ENCODE measurements at places on chromosomes 1 and 21.

- no peak overlapping the region for H3K4me3 ChIP-seq
- H3K4me1 ChIP-seq = peaks cover 2% of the 10 kb centered on the region
- H3K36me3 ChIP-seq = no peaks in the 10 kb centered on the region
- no peak for DNase-seq
- H3K27me3 ChIP-seq = no peaks in the 10 kb centered on the region
- H3K27ac ChIP-seq = no peak overlapping the region
Observed at GRCh38 chr1:6472391-6472790, 6.4 kb upstream of the TNFRSF25 start.

DNA sequence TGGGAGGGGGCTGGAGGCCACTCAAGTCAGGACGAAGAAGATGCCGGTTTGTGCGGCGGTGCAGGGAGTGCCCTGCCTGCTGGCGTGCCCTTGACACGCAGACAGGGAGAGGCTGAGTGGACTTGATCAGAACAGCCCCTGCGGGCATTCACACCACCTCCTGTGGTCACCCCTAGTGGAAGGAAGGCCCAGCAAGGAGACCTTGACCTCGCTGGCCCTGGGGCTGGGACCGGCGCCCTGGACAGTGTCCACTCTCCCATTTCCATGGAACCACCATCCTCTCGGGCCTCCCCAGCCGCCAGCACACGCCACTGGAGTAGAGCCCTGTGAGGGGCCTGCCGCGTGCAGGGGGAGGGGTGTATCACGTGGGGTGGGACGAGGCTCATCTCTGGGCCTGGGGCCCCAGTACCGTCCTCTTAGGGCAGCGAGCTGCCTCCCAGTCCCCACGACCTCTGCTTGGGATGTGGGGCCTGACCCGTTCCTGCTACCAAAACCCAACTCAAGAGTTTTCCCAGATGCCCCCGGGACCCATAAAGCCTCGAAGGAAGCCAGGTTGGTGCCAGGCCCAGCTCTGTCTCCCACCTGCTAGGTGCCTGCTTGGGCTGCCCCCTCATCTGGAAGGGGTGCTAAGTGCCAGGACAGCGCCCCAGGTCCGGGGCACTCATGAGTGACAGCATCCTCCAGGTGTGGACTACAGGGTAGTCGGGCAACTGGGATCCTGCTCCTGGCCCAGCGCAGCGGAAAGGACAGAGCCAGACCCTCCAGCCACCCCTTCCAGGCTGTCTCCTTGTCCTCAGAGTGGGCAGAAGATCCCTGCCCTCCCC is 62.8 kb downstream of the SLX9 start:
- H3K4me3 ChIP-seq = no peak overlapping the region
- 0 out of 2 replicates have a peak, but pooled peaks cover 7% of the 10 kb centered on the region for H3K4me1 ChIP-seq
- H3K27ac ChIP-seq = no peak overlapping the region
- no peak for DNase-seq
- no peaks in the 10 kb centered on the region for H3K27me3 ChIP-seq

DNA sequence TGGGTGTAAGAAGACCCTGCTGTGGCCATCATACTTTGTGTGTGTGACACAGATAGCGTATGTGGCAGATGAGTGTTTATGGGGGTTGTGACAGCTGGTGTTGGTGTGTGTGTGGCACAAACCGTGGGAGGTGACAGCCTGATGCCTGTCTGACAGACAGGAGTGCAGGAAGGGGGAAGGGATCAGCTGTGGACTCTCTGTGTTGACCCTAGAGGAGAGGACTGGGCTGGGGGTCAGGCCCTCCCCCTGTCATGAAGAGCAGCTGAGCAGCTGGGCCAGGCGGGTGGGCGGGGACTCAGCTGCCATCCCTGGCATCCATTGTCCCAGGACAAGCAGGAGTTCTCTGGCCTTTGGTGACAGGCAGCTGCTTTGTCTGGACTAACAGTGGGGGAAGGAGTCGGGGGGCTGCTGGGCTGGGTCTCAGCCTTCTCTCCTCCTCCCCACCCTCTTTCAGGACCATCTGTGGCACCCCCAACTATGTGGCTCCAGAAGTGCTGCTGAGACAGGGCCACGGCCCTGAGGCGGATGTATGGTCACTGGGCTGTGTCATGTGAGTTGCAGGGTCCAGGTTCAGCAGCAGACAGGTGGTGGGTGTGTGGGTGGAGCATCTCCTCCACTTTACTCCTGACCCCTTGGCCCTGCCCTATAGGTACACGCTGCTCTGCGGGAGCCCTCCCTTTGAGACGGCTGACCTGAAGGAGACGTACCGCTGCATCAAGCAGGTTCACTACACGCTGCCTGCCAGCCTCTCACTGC is 2.3 kb downstream of the PLK3 start:
- H3K36me3 ChIP-seq = peaks cover 49% of the 10 kb centered on the region
- peaks cover 38% of the 10 kb centered on the region for H3K4me1 ChIP-seq
- no peaks in the 10 kb centered on the region for H3K27me3 ChIP-seq

- no peak overlapping the region for H3K27ac ChIP-seq
- DNase-seq = no peak
- H3K4me3 ChIP-seq = peak overlapping the region; percentile 17
- H3K27me3 ChIP-seq = no peaks in the 10 kb centered on the region
- peaks cover 3% of the 10 kb centered on the region for H3K36me3 ChIP-seq
- no peaks in the 10 kb centered on the region for H3K4me1 ChIP-seq
Observed at GRCh38 chr1:84687714-84688462, 2.4 kb downstream of the SSX2IP start.

GRCh38 chr1:110760321-110760720 is 85.6 kb upstream of the KCNA3 start:
- no peaks in the 10 kb centered on the region for H3K27me3 ChIP-seq
- no peak overlapping the region for H3K4me3 ChIP-seq
- peak; percentile 14 for DNase-seq

- no peaks in the 10 kb centered on the region for H3K36me3 ChIP-seq
- H3K27me3 ChIP-seq = no peaks in the 10 kb centered on the region
- peak overlapping the region; percentile 60 for H3K27ac ChIP-seq
Observed at GRCh38 chr1:182614796-182615454, 10.7 kb upstream of the RGS16 start.

DNA sequence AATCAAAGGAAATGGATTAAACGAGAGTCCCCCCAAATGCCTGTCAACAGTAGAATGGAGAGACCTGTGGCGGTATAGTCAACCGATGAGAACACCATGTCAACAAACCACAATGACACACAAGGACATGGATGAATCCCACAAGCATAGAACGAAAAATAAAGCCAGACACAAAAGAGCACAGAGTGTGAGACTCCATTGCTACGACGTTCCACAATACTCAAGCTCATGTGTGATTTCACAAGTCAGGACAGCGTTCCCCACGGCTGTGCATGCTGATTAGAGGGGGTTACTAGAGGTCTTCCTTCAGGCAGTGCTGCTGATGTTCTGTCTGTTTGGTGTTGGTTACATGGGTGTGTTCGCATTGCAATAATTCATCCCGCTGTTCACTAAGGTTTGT is 5.8 kb upstream of the PLA2G2D start:
- H3K36me3 ChIP-seq = no peaks in the 10 kb centered on the region
- DNase-seq = no peak
- H3K27ac ChIP-seq = no peak overlapping the region
- no peaks in the 10 kb centered on the region for H3K4me1 ChIP-seq
- no peak overlapping the region for H3K4me3 ChIP-seq

DNA sequence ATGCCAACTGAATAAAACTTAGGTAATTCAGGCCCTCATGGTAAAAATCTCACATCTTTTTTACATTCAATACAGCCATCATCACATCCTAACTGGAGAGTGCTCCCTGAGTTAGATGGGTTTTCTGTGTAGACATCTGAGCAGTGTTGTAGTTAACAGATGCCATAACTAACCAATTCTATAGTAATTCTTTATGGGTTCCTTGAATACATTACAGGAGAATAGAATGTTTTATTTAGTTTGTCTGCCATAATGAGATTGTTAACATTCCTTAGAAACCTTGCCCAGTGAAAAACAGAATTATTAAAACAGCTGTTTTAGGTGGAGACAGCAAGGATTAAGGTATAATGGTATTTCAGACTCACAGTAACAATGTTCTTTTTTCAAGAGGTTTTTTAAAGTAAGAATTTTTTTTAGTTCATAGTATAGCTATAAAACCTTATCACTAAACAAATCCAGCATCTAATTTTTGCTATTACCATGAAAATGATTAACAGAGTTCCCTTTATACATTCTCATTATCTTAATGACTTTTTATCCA is 95.3 kb downstream of the ATP5PO start:
- no peak for DNase-seq
- H3K4me1 ChIP-seq = peaks cover 11% of the 10 kb centered on the region
- no peaks in the 10 kb centered on the region for H3K27me3 ChIP-seq
- H3K27ac ChIP-seq = no peak overlapping the region

GRCh38 chr1:160774886-160775719 is 20.9 kb upstream of the LY9 start:
- H3K27me3 ChIP-seq = peaks cover 20% of the 10 kb centered on the region
- H3K36me3 ChIP-seq = no peaks in the 10 kb centered on the region
- no peak overlapping the region for H3K27ac ChIP-seq
- DNase-seq = no peak
- no peak overlapping the region for H3K4me3 ChIP-seq
- no peaks in the 10 kb centered on the region for H3K4me1 ChIP-seq

Data from SK-N-SH (cell line).